Kidney capillary endothelial cell (primary cell): ENCODE measurements at places on chromosomes 2 and 18.

GRCh38 chr2:214750529-214750928 lies 59.0 kb downstream of the BARD1 start:
- no peak for DNase-seq

- DNase-seq, result no peak
Observed at GRCh38 chr2:77652499-77652898, 130.3 kb upstream of the LRRTM4 start.

DNA sequence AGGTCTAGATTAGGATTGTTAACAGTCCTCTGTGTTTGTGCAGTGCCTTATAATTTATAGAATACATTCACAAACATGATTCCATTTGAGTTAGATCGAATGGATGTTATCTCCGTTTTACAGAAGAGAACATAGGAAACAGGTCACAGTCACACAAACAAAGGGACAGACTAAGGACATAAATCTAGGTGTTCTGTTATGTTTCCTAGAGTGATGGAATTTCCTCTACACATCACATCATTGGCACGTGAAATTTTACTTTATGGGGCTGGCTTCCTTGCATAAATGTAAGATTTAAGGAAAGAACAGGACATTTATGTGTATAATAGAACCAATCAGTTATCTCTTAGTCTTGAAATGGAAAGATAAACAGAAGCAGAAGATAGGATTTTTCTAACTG lies 6.4 kb downstream of the TRIM54 start:
- peak; percentile 64 for DNase-seq

DNA sequence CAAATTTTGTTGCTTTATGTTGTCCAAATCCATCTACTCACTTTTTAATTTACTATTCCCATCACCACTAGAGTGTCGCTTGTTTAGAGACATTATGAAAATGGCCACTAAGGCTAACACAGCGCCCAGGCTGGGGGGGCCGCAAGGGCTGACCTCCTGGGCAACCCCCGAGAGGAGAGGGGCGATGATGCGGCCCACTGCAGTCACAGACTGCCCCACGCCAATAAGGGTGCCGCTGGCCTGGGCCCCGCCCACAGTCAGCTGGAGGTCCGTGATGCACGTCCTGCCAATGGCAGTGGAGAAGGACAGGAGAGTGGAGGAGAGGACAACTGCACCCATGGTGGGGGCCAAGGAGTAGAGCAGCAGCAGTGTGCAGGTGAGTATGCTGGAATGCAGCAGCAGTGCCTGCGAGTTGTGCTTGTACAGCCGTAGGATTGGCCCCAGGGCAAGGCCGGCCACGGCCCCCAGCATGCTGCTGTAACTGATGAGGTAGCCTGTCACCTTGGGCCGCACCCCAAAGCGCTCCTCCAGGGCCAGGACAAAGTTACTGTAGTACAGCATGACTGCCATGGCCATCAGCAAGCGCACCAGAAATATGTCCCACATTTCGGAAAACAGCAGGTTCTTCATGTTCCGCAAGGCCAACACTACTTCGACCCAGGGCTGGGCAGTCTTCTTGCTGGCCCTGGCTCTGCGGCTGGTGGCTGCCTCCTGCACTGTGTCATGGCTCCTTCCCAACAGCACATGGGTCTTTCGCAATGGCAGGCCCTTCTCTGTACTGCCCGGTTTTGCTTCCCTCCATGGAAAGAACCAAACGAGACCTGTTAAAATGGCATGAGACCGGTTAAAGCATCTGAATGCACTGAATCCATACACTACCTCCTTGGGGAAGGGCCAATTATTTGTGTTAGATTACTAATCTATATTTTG lies 43.2 kb upstream of the TMEM182 start:
- DNase-seq, result no peak

DNA sequence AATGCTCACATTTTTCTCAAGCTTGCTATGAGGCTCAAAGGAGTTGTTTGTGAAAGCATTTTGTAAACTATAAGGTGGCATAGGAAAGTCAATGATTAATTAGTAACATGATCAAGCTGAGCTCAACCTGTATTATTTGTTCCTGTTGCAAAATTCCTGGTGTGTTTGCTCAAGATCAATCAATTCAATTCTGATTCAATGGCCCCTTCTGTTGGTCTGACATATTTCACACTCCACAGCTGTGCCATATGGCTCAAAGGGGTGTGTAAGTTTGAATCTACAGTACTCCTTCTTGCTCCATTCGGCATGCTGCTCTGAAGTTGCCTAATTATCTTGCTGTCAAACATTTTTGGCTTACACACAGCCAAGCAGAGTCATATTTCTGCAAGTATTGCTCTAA lies 341.6 kb upstream of the LRP1B start:
- no peak for DNase-seq

- no peak for DNase-seq
Observed at GRCh38 chr2:99940963-99941362, 201.4 kb downstream of the AFF3 start.

- no peak for DNase-seq
Observed at GRCh38 chr2:214358506-214358905, 52.3 kb upstream of the VWC2L start.

DNA sequence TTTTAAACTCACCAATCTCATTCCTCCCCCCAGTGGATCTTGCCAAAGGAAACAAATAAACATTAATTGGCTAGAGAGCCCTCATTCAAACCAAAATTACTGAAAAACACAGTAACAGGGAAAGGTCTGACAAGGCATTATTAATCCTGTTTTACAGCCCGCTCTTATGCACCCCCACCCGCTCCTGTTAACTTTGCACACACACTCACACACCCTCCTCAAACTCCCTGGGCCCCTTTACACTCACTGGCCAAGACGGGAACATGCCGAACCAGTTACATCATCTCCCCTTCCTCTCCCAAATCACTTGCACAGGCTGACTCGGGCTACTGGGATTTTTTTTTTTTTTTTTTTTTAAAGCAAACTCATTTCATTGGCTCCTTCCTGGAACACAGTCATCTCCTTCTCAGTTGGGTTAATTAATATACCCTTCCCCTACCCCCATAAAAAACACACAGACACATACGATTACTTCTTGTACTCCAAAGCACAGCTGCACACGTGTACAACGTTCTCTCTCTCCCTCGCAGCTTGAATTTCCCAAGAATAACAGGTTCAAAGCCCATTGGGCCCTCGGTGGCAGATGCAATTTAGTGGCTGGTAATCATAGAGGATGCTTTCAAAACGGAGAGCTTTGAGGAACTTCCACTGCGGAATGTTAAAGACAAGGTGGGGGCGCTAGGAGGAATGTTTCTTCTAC lies 31.8 kb downstream of the KLF7 start:
- DNase-seq, result peak; percentile 53

DNA sequence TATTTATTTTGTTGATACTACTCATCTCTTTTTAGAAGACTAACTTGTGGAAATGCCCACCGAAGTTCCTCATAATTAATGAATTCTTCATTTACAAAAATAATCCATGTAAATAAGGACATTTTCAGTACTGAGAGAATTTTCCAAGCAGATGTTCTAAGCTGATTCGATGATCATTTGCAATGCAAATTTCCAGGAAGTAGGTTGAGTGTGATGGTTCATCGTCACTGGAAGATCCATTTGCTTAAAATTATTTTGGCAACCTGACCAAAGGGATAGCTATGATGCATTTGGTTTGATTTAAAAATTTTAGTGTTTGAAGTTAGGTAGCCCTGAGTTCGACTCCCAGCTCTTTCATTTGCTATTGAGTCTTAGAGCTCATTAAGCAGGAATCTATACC lies 257.3 kb upstream of the RASGRP3 start:
- no peak for DNase-seq

DNA sequence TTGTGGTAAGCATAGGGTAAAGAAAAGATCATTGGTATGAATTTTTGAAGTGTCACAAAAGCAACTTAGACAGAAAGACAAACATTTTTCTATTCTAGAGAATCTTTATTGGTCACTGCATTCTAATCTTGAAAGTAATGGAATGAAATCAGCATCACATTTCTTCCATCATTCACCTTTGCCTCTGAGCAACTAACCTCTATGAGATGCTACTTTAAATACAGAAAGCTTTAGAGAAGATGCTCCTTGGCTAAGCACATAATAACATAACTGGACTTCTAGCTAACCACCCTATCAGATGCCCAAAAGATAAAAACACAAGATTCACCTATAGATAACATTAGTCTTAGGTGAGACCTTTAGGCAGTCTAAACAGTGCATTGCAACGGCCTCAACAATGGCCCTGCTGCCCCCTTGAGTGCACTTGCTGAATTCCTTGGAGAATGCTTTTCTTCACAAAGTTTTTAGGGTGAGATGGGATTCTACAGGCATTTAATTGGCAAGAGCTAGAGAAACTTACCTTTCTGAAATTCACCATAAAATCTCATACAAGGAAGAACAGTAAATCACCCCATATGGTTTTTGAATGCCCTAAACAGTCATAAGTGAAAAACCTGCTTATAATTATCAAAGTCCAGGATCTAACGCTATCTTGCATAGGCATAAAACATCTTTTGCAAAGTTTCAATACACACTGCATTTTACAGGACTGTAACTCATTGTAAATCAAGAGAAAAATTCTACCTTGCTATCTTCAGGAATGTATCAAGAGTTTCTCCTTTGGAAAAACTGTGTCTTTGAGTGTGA lies 791.3 kb upstream of the CHAC2 start:
- DNase-seq, result no peak
